ENCODE measurements at places on chromosomes 5 and 9.
A peak's percentile ranks its signal among the peaks of the same experiment; 100 is the strongest.

- H3K27ac ChIP-seq: no peak overlapping the region
- H3K36me3 ChIP-seq: no peaks in the 10 kb centered on the region
- peaks cover 17% of the 10 kb centered on the region for H3K27me3 ChIP-seq
- DNase-seq: no peak
- H3K4me3 ChIP-seq: no peak overlapping the region
- H3K4me1 ChIP-seq: peaks cover 6% of the 10 kb centered on the region
These were observed 273.7 kb downstream of the FANCC start for GRCh38 chr9:95043826-95044225.

GRCh38 chr9:95515272-95516113 is 1.3 kb downstream of the PTCH1 start:
- no peak for DNase-seq
- peaks cover 71% of the 10 kb centered on the region for H3K27me3 ChIP-seq
- no peak overlapping the region for H3K27ac ChIP-seq
- H3K36me3 ChIP-seq: peaks cover 8% of the 10 kb centered on the region

- no peak overlapping the region for H3K4me3 ChIP-seq
- DNase-seq: no peak
- H3K27ac ChIP-seq: no peak overlapping the region
- no peaks in the 10 kb centered on the region for H3K36me3 ChIP-seq
These were observed 181.4 kb downstream of the SH3GL2 start for GRCh38 chr9:17760250-17760649.

GRCh38 chr5:17403695-17404490 is 94.1 kb upstream of the TAF11L2 start:
- H3K27ac ChIP-seq: no peak overlapping the region
- H3K4me1 ChIP-seq: no peaks in the 10 kb centered on the region
- H3K36me3 ChIP-seq: no peaks in the 10 kb centered on the region
- no peak overlapping the region for H3K4me3 ChIP-seq
- DNase-seq: no peak

DNA sequence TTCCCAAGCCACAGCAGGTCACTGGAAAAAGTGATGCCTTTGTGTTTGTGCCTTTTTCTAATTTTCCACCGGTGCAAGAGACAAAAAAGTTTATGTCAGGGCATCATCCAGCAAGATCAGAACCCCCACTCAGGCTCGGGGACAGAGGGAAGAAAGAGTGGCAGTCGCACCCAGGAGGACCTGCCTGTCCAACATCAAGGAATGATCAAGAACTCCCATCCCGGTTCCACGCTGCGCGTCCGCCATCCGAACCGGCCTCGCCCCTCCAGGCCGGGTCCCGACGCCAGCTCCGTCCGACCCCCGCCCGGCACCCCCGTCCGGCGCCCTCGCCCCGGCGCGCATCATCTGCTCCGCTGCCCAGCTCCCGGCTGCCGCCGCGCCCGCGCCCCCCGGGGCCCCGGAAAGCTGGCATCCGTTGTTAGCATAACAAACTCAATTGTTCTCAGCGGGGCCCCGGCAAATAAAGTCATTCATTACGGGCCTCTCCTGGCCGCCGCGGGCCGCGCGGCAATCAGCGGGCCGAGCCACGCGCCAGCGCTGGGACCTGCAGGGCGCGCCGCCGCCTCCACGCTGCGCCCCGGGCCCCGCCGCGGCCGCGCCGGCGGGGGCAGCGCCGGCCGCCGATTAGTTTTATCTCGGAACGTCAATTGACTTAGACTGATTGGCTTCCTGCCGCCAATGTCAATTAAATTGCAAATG is 48.1 kb downstream of the PAX5 start:
- DNase-seq: no peak
- H3K4me1 ChIP-seq: peaks cover 15% of the 10 kb centered on the region
- H3K27ac ChIP-seq: no peak overlapping the region
- H3K27me3 ChIP-seq: peaks cover 71% of the 10 kb centered on the region
- H3K4me3 ChIP-seq: peak overlapping the region; percentile 1

- no peaks in the 10 kb centered on the region for H3K27me3 ChIP-seq
- DNase-seq: no peak
- H3K4me1 ChIP-seq: peaks cover 2% of the 10 kb centered on the region
- no peak overlapping the region for H3K4me3 ChIP-seq
These were observed 102.9 kb downstream of the MARCHF3 start for GRCh38 chr5:126927429-126927828.

GRCh38 chr5:143197260-143197656 is 206.2 kb downstream of the NR3C1 start:
- peaks cover 8% of the 10 kb centered on the region for H3K4me1 ChIP-seq
- no peak overlapping the region for H3K4me3 ChIP-seq
- H3K27me3 ChIP-seq: no peaks in the 10 kb centered on the region
- no peak overlapping the region for H3K27ac ChIP-seq
- DNase-seq: no peak

GRCh38 chr9:506281-506680 is 291.6 kb downstream of the DOCK8 start:
- H3K4me3 ChIP-seq: no peak overlapping the region
- peaks cover 8% of the 10 kb centered on the region for H3K4me1 ChIP-seq
- no peak for DNase-seq
- no peak overlapping the region for H3K27ac ChIP-seq
- H3K36me3 ChIP-seq: no peaks in the 10 kb centered on the region
- H3K27me3 ChIP-seq: peaks cover 32% of the 10 kb centered on the region

GRCh38 chr5:118249386-118249785 is 739.0 kb downstream of the DTWD2 start:
- H3K36me3 ChIP-seq: peaks cover 1% of the 10 kb centered on the region
- H3K27me3 ChIP-seq: no peaks in the 10 kb centered on the region
- H3K4me1 ChIP-seq: peaks cover 3% of the 10 kb centered on the region
- no peak overlapping the region for H3K27ac ChIP-seq

DNA sequence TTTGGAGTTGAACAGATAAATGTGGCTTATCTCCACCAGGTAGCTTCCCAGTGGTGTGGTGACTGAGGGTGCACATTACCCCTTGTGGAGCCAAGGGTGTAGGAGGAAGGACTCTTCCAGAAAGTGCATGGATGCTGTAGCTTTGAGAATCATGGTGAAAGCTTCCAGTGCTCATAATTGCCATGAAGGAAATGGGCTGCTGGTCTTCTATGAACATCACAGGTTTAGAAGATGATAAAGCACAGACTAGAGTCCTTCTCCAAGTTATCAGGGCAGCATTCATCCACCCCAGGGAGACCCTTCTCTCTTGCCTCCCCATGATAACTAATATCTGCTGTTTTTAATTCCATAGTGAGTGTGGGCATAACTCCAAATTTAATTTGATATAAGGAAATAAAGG is 93.4 kb upstream of the CHD1 start:
- H3K36me3 ChIP-seq: no peaks in the 10 kb centered on the region
- no peak overlapping the region for H3K27ac ChIP-seq
- peaks cover 14% of the 10 kb centered on the region for H3K4me1 ChIP-seq
- no peaks in the 10 kb centered on the region for H3K27me3 ChIP-seq

- no peaks in the 10 kb centered on the region for H3K4me1 ChIP-seq
- H3K27ac ChIP-seq: no peak overlapping the region
- DNase-seq: no peak
- H3K27me3 ChIP-seq: no peaks in the 10 kb centered on the region
- no peak overlapping the region for H3K4me3 ChIP-seq
These were observed 233.3 kb downstream of the GAS1 start for GRCh38 chr9:86713970-86714369.

GRCh38 chr5:58800356-58800755 is 217.5 kb downstream of the RAB3C start:
- no peaks in the 10 kb centered on the region for H3K4me1 ChIP-seq
- H3K36me3 ChIP-seq: no peaks in the 10 kb centered on the region
- no peaks in the 10 kb centered on the region for H3K27me3 ChIP-seq
- no peak overlapping the region for H3K27ac ChIP-seq

GRCh38 chr5:159912033-159912800 is 4.1 kb upstream of the ADRA1B start:
- H3K27ac ChIP-seq: no peak overlapping the region
- peaks cover 4% of the 10 kb centered on the region for H3K4me1 ChIP-seq

- H3K4me1 ChIP-seq: no peaks in the 10 kb centered on the region
- no peak overlapping the region for H3K4me3 ChIP-seq
- no peak overlapping the region for H3K27ac ChIP-seq
- no peaks in the 10 kb centered on the region for H3K36me3 ChIP-seq
- H3K27me3 ChIP-seq: no peaks in the 10 kb centered on the region
These were observed 568.3 kb downstream of the CCDC171 start for GRCh38 chr9:16121168-16121567.

GRCh38 chr5:4777435-4777834 is 362.7 kb upstream of the ADAMTS16 start:
- no peaks in the 10 kb centered on the region for H3K4me1 ChIP-seq
- H3K36me3 ChIP-seq: no peaks in the 10 kb centered on the region
- DNase-seq: no peak
- H3K27me3 ChIP-seq: no peaks in the 10 kb centered on the region

DNA sequence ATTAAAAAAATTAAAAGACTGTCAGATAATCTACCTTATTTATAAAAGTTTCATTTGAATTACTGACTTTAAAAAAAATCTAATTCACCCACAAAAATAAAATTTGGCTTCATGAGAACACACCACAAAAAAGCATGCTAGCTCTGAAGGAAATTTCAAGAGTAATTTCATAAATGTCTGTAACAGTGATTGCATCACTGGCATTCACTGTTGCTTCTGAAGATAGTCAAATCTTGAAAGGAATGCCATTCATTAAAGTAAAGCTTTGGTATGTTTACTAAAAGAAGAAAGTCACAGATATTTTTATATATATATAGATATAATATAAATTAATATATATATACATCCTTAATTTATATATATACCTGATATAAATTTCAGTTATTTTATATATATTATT is 43.4 kb downstream of the NADK2 start:
- DNase-seq: no peak
- H3K27me3 ChIP-seq: no peaks in the 10 kb centered on the region
- H3K36me3 ChIP-seq: peaks cover 16% of the 10 kb centered on the region
- no peak overlapping the region for H3K4me3 ChIP-seq

DNA sequence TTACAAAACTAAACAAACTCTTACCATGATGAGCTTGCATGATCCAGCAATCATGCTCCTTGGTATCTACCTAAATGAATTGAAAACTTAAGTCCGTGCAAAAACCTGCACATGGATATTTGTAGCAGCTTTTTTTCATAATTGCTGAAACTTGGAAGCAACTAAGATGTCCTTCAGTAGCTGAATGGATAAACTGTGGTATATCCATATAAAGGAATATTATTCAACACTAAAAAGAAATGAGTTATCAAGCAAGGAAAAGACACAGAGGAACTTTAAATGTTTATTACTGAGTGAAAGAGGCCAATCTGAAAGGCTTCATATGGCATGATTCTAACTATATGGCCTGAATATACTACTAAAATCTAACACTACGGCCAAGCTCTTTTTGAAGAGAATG is 139.1 kb upstream of the ZNF608 start:
- H3K4me3 ChIP-seq: no peak overlapping the region
- H3K27ac ChIP-seq: no peak overlapping the region
- no peaks in the 10 kb centered on the region for H3K4me1 ChIP-seq
- H3K36me3 ChIP-seq: no peaks in the 10 kb centered on the region

- H3K4me1 ChIP-seq: peaks cover 6% of the 10 kb centered on the region
- peaks cover 18% of the 10 kb centered on the region for H3K27me3 ChIP-seq
- no peaks in the 10 kb centered on the region for H3K36me3 ChIP-seq
- H3K27ac ChIP-seq: no peak overlapping the region
- DNase-seq: no peak
These were observed 23.2 kb upstream of the NCS1 start for GRCh38 chr9:130149031-130149430.

GRCh38 chr5:102901424-102902134 is 146.5 kb downstream of the PAM start:
- H3K4me3 ChIP-seq: no peak overlapping the region
- peaks cover 3% of the 10 kb centered on the region for H3K36me3 ChIP-seq
- DNase-seq: no peak
- H3K27me3 ChIP-seq: no peaks in the 10 kb centered on the region

DNA sequence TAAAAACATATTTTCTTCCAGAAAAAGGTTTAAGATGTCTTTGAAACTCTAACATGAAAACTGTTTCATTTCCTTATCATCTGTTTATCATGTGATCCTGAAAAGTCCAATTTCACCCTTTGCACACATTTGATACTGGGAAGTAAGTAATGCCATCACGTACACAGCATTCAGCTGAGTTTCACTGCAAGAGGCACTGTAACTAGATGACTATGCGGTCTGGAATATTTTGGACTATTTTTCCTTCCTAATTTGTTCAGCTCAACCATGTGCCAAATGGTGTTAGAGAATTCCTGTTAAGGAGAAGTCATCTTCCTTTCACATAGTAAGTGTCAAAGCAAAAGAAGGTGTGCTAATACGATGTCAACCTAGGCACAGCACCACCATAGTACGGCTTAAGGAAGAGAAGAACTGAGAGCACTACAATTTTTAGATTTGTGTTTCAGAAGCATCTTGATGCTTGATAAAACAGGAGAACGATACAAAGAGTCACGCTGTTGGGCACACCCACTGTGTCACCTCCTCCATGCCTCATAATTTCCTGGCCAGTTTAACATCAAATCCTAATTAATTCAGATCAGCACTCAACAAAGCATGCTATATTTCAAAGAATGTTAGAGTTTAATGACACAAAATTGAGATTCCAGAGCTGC is 77.5 kb downstream of the GNAQ start:
- H3K27me3 ChIP-seq: no peaks in the 10 kb centered on the region
- DNase-seq: no peak
- peaks cover 3% of the 10 kb centered on the region for H3K36me3 ChIP-seq

DNA sequence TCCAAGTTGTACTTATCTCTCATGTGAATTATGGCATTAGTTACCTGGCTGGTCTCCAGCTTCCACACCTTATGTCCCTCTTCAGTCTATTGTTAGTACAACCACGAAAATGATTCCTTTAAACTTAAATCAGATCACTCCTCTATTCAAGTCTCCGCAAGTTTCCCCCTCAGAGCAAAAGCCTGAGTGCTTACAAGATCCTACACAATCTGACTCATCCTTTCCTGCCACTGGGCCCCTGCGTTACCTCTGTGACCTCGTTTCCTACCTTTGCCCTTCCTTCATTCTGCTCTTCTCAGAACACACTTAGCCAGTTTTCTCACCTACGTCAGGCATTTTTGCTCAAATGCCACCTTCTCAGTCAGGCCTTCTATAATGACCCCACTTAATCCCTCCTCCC is 45.1 kb upstream of the GLIS3 start:
- H3K4me3 ChIP-seq: no peak overlapping the region
- H3K27me3 ChIP-seq: no peaks in the 10 kb centered on the region
- no peak overlapping the region for H3K27ac ChIP-seq
- peaks cover 7% of the 10 kb centered on the region for H3K4me1 ChIP-seq
- no peaks in the 10 kb centered on the region for H3K36me3 ChIP-seq

DNA sequence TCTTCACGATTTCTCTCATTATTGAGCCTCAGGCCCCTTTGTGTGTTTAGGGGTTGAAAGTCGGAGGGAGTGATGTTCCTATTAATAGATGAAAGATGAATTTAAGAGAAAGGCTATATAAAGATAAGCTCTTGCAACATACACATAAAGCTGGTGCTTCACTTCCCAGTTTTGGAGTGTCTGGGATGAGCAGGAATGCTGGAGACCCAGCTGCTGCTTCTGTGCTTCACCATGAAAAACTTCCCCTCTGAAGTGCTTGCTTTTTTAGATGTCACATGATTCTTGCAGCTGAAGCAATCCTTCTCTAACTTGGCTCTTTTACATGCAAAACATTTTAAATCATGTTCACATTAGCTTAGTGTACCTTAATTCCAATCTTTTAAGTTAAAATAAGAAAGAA is 19.7 kb upstream of the SNCAIP start:
- no peak overlapping the region for H3K27ac ChIP-seq
- no peaks in the 10 kb centered on the region for H3K4me1 ChIP-seq
- H3K36me3 ChIP-seq: no peaks in the 10 kb centered on the region

- H3K4me3 ChIP-seq: no peak overlapping the region
- H3K4me1 ChIP-seq: peaks cover 24% of the 10 kb centered on the region
- H3K27me3 ChIP-seq: no peaks in the 10 kb centered on the region
- DNase-seq: no peak
- no peak overlapping the region for H3K27ac ChIP-seq
These were observed 4.1 kb downstream of the SAPCD2 start for GRCh38 chr9:137066096-137066861.
